ENCODE measurements at places on chromosomes 6 and 20.
A peak's percentile ranks its signal among the peaks of the same experiment; 100 is the strongest.

GRCh38 chr6:149938571-149939355 is 3.1 kb upstream of the ULBP2 start:
- H3K4me1 ChIP-seq, result no peaks in the 10 kb centered on the region
- no peaks in the 10 kb centered on the region for H3K36me3 ChIP-seq
- peak overlapping the region; percentile 25 for H3K4me3 ChIP-seq
- no peak overlapping the region for H3K27ac ChIP-seq

- no peaks in the 10 kb centered on the region for H3K36me3 ChIP-seq
- no peak overlapping the region for H3K27ac ChIP-seq
- DNase-seq, result no peak
- H3K4me1 ChIP-seq, result no peaks in the 10 kb centered on the region
Measured at GRCh38 chr20:45801851-45802250, 10.1 kb downstream of the DNTTIP1 start.

- no peak overlapping the region for H3K4me3 ChIP-seq
- no peak overlapping the region for H3K27ac ChIP-seq
- no peaks in the 10 kb centered on the region for H3K27me3 ChIP-seq
- no peaks in the 10 kb centered on the region for H3K4me1 ChIP-seq
Measured at GRCh38 chr6:80932359-80932758, 820.1 kb downstream of the TENT5A start.

- no peaks in the 10 kb centered on the region for H3K27me3 ChIP-seq
- no peak overlapping the region for H3K4me3 ChIP-seq
- no peaks in the 10 kb centered on the region for H3K36me3 ChIP-seq
- no peaks in the 10 kb centered on the region for H3K4me1 ChIP-seq
Measured at GRCh38 chr20:45822857-45823256, 4.3 kb downstream of the TNNC2 start.

DNA sequence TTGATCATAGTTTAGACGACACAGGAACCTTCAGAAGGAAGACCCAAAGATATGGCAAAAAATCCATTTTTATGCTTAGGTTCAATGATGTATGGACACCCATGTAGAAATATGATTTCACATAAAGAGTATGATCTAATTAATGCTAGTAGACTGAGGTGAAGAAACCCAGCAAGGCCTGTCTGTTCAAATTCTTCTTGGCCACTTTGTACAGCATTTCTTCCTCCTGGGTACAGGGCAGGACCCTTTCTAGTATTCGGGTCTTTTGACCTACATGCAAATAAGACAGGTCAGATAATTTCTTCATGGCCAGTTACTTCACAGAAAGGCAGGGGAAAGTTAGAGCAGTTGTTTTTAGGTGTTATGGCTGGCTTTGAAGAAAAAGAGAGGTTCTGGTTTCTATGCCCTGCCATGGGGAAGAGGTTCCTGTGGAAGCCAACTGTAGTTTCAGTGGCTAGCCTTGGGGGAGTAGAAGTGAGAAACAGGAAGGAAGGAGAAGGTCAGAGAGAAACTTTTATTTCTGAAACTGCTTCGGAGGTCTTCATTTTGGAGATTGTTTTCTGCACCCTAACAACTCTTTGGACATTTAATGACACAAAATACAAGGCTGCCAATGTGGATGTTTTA is 208.3 kb downstream of the PTPRK start:
- H3K36me3 ChIP-seq, result no peaks in the 10 kb centered on the region
- no peak for DNase-seq
- H3K27me3 ChIP-seq, result no peaks in the 10 kb centered on the region
- no peak overlapping the region for H3K4me3 ChIP-seq
- H3K27ac ChIP-seq, result no peak overlapping the region

GRCh38 chr6:142014515-142014914 is 118.2 kb upstream of the GJE1 start:
- no peaks in the 10 kb centered on the region for H3K36me3 ChIP-seq
- H3K4me3 ChIP-seq, result no peak overlapping the region
- no peaks in the 10 kb centered on the region for H3K27me3 ChIP-seq
- H3K4me1 ChIP-seq, result no peaks in the 10 kb centered on the region
- peak; percentile 36 for DNase-seq

DNA sequence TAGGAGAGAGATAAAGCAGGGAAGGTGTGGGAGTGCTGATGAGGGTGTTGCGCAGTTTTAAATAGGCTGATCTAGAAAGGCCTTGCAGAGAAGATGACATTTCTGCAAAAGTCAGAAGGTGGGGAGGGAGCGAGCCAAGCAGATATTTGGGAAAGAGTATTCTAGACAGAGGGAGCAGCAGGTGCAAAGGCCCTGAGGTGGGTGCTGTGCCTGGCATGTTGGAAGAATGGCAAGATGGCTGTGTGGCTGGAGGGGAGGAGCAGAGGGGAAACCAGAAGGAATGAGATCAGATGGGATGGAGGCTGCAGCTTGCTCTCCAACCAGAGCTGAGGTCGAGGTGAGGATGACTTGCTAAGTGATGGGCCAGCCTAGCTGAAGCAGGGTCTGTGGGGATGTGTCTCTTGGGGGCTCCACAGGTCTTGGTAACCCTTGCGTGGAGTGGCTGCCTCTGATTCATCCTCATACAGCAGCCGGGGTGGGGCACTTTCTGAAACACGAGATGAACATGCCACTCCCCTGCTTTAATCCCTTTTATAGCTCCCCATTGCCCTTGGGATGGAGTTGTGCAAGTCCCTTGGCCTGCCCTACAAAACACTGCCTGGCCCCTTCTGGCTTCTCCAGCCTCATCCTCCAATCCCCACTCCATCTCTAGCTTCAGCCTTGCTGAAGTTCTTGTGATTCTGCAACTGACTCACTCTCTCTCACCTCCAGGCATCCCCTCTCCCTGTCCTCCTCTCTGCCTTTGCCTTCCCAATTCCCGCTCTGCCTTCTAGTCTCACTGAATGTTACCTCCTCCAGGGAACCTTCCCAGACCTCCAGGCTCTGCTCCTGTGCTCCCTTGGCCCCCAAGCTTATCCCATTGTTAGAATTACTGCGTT is 94.1 kb downstream of the CDH22 start:
- H3K4me3 ChIP-seq, result no peak overlapping the region
- H3K36me3 ChIP-seq, result no peaks in the 10 kb centered on the region
- no peaks in the 10 kb centered on the region for H3K27me3 ChIP-seq
- peak; percentile 70 for DNase-seq
- H3K27ac ChIP-seq, result no peak overlapping the region

DNA sequence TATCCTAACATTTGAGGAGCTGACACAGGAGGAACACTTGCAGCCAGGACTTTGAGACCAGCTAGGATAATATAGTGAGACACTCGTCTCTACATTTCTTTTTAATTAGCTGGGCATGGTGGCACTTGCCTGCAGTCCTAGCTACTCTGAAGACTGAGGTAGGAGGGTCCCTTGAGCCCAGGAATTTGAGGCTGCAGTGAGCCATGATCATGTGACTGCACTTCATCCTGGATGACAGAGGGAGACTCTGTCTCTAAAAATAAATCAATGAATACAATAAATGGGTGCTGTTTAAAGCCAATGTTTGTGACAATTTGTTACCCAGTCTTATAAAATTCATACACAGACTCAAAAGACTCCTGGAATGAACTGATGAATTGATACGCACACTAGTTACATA is 1.8 kb upstream of the HLA-G start:
- no peaks in the 10 kb centered on the region for H3K27me3 ChIP-seq
- H3K4me3 ChIP-seq, result no peak overlapping the region
- no peaks in the 10 kb centered on the region for H3K36me3 ChIP-seq

Measured in aorta (tissue), 5 donors.